EH (cell line): ENCODE measurements at places on chromosomes 11 and 22.

DNA sequence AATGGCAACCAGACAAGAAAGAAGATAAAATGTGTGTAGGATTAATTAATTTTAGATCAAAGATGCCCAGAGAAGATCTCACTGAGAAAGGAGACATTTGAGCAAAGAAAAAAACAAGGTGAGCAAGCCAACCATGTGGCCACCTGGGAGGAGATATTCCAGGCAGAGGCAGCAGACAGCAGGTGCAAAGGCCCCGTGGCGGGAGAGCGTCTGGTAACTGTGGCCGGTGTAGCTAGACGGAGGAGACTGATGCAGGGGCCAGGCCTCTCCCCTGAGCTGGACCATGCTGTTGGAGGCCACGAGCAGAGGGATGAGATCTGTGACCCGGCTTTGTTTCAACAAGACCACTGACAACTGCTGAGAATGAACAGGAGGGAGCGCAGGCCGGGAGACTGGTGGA lies 23.6 kb downstream of the NECTIN1 start:
- DNase-seq: no peak

DNA sequence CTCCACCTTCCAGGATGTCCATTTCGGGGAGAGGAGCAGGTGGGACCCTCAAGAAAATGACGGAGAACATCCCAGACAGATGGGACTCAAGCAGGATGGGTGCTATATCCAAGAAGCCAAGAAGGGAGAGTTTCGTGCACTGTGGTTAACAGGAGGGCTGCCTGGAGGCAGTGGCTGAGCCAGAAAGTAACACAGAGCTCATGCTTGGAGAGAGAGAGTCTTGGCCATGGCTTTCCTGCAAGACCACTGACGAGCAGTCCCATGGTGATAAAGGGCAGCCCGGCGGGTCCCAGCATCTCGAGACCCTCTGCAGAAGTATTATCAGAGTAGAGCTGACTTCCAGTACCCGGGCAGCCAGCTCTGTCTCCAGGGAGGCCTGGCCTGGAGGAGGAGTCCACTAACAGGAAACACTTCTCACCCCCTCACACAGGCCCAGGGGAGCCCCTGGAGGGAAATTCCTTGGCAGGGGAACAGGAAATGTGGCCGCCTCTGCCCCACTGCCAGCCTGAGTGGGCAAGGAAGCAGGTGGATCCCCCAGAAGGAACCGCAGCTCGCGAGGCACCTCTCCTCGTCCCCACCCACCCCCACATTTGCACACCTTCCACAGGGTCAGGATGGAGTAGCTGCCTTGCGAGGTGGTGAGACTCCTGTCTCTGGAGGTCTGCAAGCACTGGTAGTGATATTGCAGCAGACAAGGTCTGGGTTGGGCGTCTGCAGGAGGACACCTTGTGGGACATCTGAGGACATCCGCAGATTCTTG lies 32.2 kb downstream of the CYTH4 start:
- no peak for DNase-seq

DNA sequence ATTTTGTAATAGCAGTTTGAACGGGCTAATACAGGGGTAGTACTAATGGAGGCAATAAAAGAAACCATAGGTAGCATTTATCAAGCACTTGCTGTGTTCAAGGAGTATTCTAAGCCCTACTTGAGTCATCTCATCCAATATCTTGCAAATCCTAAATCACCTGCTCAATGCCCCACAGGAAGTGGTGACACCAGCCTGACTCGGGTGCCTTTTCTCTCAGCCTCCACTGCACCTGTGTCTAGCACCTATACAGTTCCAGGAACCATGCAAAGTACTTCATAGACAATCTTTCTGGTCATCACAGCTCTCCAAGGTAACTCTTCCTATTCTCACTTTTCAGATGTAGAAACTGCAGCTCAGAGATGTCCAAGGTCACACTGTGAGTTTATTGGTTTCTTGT lies 98.0 kb downstream of the PRR5L start:
- no peak for DNase-seq

- DNase-seq: peak; percentile 88
Observed at GRCh38 chr11:123546515-123546914, 107.9 kb downstream of the SCN3B start.

GRCh38 chr11:3775736-3776406 lies 21.5 kb downstream of the NUP98 start:
- peak; percentile 13 for DNase-seq

- DNase-seq: no peak
Observed at GRCh38 chr22:48796310-48797015, 1031.2 kb downstream of the BRD1 start.

- no peak for DNase-seq
Observed at GRCh38 chr11:59259867-59260475, 47.2 kb upstream of the MPEG1 start.

DNA sequence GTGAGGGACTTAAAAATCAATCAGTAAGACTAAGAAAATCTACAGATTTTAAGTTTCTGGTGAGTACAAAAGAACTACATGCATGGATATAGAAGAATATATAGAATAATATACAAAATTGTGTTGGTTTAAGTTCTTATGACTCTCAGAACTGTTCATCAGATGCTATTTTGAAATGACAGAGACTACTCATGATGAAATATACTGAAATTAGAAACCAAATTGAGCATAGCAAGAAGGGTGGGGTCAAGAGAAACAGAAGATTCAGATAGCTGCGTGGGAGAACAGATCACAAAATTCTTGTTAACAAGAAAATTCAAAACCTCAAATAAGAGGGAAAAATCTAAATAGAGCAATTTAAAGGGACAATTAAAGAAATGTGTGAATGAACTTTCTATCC lies 2125.3 kb upstream of the RAG2 start:
- DNase-seq: no peak

DNA sequence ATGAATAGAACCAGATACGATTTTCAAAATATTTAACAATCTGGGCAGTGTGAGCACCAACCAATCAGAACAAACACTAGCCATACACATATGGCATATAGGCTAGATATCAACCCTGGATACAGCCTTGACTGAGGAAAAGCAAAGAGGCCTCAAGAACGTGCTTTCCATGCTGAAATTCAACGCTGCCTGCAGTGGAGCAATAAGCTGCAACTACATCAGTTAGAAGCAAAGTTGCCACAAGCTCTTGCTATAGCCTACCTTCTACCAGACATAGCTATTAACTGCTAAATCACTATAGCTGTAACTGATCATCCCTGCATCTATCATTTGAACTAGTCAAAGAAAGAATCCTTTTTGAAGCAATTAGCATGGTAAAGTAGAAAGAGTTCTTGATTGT lies 42.5 kb downstream of the DENND5A start:
- DNase-seq: no peak

DNA sequence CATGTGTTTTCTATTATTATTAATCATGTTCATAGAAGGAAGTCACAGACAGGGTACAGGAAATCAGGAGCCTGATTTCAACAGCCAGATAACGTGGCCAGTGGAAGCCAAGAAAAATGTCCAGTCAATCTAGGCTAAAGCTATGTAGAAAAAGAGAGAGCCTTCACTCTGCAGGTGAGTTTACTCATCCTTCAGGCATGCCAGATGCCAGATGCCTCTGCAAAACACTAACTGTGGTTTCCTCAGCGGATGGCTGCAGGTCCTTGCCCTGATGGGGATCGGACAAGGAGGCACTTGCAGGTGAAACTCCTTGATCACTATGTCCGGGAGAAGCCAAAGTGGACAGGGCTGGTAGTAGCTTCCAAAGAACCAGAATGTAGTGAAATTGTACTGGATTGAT lies 962.3 kb upstream of the RAG2 start:
- DNase-seq: no peak

DNA sequence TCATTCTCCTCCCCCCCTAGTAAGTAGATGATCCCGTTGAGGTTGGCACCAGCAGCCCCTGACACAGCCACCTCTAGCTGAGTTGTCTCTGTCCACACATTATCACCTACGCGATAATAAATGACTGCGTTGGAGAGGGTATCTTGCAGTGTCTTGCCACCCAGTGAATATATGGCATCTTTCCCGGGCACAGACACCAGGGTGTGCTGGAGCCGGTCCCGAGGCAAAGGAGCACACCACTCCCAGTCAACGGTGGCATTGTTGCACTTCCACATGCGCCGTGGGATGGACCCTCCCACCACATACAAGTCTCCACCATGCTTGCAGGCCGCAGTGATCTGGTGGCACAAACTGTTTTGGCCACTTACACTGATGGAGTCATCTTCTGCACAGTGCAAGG lies 5.4 kb downstream of the KBTBD4 start:
- DNase-seq: no peak

GRCh38 chr22:29773233-29773632 lies 6.1 kb downstream of the UQCR10 start:
- peak; percentile 51 for DNase-seq

DNA sequence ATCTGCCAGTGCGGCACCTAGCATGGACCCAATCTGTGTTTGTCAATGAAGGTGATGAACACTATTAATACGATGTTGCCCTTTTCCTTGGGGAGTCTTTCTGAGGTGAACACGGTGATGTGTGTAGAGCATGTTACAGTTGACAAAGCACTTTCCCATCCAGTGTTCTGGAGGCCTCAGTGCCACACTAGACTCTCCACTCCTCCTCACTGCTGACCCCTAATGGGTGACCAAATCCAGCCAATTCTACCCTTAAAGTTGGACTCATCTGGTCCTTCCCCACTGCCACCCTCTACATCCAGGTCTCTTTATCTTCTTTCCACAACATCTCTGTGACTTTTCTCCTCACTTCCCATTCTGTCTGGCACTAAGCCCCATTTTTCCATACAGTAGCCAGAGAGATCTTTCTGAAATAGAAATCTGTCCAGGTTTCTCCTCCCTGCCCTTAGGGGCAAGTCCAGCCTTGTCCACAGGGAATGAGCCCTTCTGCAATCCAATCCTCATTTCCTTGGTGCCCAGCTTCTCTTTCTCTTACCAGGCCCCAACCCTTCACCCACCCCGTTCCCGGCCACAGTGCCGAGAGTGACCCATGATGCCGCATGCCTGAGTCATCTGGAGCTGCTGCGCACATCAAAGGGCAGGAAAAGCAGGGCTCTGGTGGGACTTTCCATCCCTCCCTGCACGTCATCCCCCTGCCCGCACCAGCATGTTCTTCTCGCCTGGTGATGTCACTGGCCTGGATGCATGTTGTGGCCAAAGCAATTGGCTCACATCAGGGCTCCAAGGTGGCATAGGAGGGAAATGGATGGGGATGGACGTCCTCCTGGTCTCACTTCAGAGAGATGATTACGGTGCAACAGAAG lies 64.2 kb downstream of the RASSF10 start:
- DNase-seq: peak; percentile 77

GRCh38 chr22:47250995-47251765 lies 488.7 kb downstream of the TBC1D22A start:
- no peak for DNase-seq

GRCh38 chr22:37751449-37752188 lies 54.8 kb downstream of the TRIOBP start:
- DNase-seq: no peak

DNA sequence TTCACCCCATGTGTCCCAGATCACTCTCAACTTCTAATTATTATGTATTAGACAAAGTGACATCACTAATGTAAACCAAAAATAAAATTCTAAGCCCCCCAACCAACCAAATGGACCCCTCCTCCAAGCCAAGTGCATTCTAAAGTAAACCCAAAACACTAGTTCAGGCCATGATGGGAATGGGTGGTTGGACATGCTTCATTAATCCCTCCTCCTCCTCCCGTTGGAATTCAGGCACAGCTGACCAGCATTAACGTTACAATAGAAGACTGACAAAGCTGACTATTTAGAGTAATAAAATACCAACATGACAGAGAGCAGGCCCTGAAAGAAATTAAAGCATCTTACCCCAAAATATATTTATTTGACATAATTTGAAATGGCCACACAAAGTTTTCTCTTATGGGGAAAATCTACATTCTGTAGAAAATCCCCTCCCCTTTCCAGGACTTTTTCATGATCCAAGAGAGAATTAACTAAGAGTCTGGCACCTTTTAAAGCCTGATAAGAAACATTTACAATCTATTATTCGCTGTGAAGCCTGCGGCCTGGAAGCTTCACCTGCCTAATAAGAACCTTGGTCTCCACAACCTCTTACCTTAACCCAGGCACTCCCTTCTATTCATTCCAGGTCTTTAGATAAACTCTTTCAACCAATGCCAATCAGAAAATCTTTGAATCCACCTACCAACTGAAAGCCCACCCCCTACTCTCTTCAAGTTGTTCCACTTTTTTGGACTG lies 948.5 kb upstream of the CCDC90B start:
- no peak for DNase-seq

- no peak for DNase-seq
Observed at GRCh38 chr11:90468923-90469322, 246.1 kb upstream of the CHORDC1 start.

GRCh38 chr11:8331767-8332166 lies 68.1 kb upstream of the LMO1 start:
- DNase-seq: peak; percentile 25

DNA sequence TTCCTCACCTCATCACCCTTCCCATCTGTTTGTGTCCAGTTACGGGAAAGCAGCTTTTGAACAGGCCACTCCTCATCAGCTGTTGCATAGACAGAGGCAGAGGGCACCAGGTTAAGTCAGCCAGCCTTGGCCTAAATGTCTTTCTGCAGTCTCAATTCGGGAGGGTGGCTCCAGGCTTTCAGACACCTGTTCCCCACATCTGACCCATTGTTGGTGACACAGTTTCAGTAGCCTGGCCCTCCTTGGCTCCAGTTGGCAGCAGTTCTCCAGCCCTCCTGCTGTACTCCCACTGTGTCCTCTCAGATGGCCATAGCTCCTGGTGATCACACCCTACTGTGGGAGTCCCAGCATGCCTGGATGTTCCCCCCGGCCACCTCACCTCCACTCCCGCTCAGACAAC lies 70.8 kb upstream of the MYOD1 start:
- DNase-seq: no peak

DNA sequence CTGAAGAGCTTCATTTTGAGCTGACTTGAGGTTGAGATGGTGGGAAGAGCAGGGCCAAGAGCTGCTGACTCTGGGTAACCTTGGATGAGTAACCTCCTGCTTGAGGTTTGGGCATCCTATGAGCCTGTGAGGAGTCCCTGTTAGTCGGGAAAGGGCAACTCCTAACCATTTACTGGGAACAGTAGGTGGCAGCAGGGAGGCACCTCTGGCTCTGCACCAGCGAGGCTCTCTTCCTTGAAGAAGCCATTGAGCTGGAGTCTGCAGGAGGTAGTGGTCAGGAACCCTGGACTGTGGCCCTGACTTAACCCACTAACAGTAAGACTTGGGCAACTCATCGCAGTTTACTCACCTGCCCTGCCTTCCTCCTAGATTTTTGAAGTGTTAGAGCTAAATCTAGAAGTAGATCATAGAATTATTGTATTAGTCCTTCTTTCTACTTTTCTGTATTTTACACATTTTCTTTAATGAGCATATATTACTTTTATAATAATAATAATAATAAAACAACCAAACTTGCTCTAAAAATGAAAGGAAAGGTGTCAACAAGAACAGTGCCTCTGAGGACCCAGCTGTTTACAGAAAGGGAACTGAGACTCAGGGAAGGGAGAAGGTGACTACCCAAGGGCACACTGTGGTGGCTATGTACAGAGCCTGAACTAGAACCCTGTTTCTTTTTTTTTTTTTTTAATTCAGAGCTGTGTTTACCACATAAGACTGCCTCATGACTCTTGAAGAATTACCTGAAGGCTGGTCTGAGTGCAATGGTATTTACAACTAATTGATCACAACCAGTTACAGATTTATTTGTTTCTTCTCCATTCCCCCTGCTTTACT lies 47.5 kb downstream of the MEI1 start:
- peak; percentile 84 for DNase-seq

GRCh38 chr11:13008061-13008435 lies 1.1 kb upstream of the RASSF10 start:
- DNase-seq: no peak

- DNase-seq: no peak
Observed at GRCh38 chr11:117913736-117914397, 15.3 kb downstream of the TMPRSS13 start.
